ENCODE measurements at places on chromosomes 7 and 10.

GRCh38 chr7:116357781-116358670 lies 141.5 kb upstream of the CAV2 start:
- no peak for DNase-seq

GRCh38 chr7:87028636-87029035 lies 30.8 kb downstream of the ELAPOR2 start:
- peak; percentile 47 for DNase-seq

- DNase-seq: peak; percentile 90
Measured at GRCh38 chr7:39353615-39354376, 212.4 kb upstream of the YAE1 start.

- peak; percentile 47 for DNase-seq
Measured at GRCh38 chr10:102608487-102608886, 35.8 kb upstream of the TRIM8 start.

DNA sequence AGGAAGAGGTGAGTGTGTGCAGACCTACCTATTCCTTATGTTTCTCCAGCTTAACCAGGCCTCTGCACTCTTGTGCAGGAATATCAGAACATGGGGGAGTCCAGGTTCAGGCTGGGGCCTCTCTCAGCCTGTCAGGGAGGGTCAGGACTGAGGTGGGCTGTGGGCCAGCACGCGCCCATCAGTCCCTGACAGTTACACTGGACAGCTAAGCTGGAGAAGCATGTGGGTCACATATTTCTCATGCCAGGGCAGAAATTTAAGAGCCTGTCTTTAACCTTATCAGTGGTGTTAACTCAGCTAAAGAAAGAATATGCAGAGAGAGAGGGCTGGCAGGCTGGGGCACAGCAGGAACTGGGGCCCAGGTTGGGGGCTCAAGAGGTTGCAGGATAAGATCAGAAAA lies 8.7 kb upstream of the POLD2 start:
- no peak for DNase-seq

- no peak for DNase-seq
Measured at GRCh38 chr7:131371411-131371810, 43.7 kb downstream of the MKLN1 start.

DNA sequence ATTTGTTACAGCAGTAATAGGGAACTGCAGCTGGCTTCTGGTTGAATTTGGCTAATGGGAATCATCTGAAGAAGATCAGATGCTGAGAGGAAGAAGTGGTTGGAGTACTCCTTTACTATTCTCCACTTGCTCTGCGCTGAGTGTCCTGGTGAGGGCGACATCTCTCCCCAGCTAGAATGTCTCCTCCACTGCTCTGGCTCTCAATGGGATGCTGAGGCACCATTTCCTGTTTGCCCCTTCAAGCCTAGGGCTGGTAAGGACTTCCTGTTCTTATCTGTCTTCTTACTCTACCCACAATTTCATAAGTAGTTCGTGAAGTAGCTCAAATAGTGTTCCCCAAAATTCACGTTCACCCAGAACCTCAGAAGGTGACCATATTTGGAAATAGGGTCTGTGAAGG lies 43.2 kb upstream of the TES start:
- DNase-seq: peak; percentile 64

DNA sequence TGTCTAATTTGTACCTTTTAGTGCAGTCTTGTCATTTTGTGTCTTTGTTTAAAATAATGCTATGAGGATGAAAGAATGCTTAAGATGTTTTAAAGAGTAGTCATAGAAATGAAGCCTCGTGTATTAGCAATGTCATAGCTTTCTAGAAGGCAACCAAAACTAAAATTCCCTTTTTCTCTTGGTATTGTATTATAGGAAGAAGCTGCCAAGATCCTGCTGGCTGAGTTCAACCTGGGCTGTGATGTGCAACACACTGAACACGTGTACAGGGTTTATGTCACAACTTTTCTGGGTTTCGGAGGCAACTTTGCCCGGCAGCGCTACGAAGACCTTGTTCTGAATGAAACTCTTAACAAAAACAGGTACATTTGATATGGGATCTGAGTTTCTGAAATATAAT lies 36.2 kb downstream of the COX15 start:
- DNase-seq: no peak

GRCh38 chr7:136874393-136875032 lies 6.1 kb downstream of the CHRM2 start:
- no peak for DNase-seq

DNA sequence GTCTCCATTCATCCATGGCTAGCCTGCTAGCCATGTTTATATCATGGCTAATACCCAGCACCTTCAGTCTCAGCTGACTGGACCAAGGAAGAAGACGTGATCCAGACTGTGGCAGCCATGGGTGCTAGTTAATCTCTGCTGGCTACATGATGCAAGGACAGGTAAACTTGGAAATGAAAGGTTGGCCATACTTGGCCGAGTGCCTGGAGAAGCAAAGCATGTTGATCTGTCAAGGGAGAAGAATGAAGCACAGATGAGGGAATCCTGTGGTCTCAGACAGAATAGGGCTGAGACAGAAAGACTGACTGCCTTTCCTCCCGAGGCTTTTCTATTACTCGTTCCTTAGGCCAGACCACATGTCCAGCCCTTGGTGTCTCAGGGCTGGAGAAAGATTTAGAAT lies 41.1 kb downstream of the CPVL start:
- DNase-seq: no peak

DNA sequence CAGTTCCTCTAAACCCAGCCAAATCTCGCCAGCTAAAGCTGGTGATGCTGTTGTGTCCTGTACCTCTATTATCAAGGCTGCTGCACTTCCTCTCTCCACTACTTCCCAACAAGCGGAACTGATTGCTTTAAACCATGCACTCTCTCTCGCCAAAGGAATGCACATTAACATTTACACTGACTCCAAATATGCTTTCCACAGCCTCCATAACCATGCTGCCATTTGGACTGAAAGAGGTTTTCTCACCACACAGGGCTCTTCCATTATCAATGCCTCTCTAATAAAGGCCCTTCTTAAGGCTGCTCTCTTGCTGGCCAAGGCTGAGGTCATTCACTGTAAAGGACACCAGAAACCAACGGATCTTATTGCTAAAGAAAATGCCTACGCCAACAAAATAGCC lies 11.4 kb upstream of the LRRC61 start:
- no peak for DNase-seq

DNA sequence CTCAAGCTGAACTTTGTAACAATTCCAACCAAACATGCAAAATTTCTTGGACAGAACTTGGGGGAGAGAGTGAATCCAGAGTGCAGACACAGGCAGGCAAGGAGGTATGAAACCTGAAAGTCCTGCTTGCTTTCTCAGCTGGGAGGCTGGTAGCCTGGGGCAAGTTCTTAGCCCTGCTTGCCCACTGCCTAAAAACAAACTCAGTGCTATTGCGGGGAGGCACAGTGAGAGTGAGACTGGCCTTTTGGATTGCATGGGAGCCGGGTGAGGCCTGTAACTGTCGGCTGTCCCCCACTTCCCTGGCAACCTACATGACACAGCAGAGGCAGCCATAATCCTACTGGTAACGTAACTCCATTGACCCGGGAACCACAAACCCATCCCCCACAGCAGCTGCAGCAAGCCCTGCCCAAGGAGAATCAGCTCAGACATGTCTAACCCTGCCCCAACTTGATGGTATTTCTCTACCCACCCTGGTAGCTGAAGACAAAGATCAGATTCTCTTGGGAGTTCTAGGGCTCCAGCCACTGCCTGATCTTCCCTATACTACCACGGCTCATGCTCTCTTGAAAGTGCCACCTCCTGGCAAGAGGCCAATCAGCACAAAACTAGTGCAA lies 663.6 kb downstream of the GRM8 start:
- DNase-seq: no peak

DNA sequence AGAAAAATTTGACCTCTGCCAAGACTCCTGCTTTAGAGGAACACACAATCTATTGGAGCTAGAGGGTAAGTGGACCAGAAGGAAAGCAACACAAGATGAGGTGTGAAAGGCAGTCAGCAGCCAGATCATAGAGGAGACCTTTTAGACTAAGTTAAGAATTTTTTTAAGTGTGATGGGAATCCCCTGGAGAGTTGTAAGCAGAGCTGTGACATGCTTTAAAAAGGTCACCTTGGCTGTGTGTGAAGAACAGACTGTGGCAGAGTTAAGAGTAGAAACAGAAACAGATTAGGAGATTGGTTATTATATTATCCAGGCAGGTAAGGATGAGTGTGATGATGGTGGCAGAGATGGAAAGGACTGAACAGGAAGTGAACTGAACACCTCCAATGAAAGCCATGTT lies 23.5 kb downstream of the CPEB3 start:
- DNase-seq: no peak

- peak; percentile 55 for DNase-seq
Measured at GRCh38 chr10:3180355-3181025, 7.9 kb upstream of the PITRM1 start.

GRCh38 chr7:48046458-48046857 lies 11.1 kb downstream of the C7orf57 start:
- DNase-seq: no peak

DNA sequence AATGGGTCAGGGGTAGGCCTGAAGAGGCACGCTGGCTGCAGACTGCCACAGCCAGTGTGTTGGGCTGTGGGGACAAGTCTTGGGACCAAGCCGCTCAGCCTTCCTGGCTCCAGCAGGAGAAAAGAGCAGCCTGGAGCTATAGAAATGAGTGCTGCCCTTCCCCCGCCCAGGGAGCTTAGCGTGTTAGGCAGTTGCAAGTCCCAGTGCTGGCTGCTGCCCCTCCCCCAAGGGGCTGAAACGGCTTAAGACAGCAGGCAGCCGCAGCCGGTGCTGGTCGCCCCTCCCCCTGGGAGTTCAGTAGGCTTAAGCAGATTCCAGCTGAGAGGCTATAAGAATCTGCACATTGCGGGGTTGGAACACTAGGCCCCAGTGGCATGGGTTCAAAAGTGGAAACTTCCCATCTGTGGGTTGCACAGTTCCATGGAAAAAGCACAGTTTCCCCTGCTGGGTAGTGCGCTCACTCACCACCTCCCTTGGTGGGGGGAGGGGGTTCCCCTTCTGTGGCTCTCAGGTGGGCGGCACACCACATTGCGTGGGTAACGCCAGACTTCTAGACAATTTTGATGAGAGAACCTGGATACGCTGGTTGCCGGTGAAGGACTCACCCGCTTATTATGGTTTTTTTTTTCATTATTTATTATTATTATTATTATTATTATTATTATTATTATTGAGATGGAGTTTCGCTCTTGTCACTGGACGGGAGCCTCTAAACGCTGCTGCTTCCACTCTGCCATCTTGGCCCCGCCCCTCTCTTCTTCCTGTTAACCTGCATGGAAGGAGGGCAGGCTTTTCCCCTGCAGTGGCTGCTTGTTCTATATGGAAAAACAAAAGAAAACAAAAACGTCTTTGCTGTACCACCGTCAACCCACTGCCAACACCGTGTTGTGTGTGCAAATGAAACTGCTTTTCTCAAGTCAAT lies 151.1 kb downstream of the CXCL12 start:
- peak; percentile 95 for DNase-seq

GRCh38 chr10:38047666-38048065 lies 37.2 kb downstream of the ZNF33A start:
- DNase-seq: no peak

DNA sequence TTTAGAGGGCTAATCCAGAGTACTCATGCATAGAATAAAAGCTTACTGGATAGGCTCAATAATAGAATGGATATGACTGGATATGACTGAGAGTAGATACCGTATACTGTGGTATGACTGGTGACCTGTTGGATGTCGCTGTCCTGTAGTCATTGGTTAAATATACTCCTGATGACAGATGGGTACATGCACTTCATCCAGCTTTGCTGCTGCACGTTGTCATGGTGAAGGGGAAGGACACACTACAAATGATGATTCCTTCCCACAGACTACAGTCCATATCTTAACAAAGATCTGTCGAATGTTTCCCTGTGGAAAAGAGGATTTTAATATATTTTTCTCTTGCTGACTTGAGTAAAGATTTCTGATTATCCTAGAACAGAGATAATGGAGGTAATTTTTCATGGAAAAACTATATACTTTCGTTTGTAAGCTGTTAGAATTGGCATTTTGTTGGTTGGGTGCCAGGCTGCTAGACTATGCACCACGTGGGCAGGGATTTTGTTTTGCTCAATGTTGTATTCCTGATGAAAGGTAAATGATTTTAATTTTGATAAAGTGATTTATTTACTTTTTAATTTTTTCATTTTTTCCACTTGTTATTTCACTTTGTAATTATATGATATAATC lies 97.3 kb downstream of the PPP1R9A start:
- no peak for DNase-seq

DNA sequence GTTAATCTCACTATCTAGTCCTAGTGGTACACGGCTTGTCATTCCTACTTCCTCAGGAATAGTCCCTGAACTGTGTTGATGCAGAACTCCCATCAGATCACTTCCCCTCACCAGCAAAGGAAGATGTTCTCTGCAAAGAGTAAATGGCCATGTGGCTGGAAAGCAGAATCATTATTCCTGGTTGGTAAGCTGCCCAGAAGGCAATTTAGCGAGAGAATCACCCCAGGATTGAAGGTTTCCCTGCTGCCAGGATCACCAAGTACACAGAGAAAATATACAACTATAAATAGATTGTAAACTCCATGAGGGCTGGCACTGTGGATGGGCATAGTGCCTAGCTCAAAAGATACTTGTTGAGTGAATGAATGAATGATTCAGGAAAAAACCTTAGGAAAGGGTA lies 115.0 kb downstream of the GFRA1 start:
- DNase-seq: no peak

DNA sequence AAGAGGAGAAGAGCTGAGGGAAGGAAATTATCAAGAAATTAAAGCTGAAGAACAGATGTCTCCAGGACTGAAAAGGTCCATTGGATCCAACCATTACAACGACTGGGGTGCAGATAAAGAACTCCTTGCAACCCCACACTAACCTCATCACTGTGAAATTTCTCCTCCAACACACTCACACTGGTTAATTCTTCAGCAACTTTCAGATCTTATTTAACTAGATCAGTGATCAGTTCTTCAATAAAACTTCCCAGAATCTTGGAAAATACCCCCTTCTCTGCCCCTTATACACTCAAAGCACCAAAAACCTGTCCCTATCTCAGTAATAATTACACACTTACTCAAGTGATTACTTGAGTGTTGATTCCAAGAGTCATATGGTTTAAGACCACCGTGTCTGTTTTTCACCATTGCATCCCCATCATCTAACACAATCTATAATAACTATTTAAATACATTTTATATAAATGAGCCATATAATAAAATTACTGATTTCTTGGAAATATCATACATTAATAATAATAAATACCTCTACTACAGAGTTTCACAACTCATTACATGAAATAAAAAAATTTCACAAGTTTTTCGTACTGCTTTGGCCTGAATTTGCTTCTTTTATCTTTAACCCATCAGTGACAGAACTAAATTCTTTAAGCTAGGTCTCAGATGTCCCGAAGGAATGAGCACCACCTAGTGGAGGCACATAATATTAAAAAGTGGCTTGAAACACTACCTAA lies 123.7 kb downstream of the MPP7 start:
- DNase-seq: no peak

- DNase-seq: no peak
Measured at GRCh38 chr10:27713941-27714340, 31.7 kb downstream of the MKX start.

GRCh38 chr10:80589726-80590373 lies 52.1 kb downstream of the SH2D4B start:
- DNase-seq: no peak
